ENCODE measurements at places on chromosomes 4 and X.

DNA sequence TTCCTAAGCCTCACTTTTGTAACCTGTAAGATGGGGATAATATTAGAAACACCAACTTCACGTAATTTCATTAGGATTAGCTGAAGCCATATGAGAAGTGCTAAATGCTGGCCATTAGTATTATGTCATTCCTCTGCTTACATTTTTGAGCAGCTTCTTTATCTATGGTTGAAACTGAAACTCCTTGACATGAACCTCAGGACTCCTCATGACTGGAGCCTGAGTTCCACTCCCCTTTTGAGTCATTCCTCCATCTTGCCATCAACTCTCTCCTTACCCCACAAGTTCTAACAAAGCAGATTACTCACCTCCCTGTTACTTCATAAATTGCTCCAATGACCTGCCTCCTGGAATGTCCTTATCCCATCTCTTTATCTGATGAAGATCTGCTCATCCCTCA, 123.2 kb upstream of the KCNIP4 start:
- no peak for DNase-seq

DNA sequence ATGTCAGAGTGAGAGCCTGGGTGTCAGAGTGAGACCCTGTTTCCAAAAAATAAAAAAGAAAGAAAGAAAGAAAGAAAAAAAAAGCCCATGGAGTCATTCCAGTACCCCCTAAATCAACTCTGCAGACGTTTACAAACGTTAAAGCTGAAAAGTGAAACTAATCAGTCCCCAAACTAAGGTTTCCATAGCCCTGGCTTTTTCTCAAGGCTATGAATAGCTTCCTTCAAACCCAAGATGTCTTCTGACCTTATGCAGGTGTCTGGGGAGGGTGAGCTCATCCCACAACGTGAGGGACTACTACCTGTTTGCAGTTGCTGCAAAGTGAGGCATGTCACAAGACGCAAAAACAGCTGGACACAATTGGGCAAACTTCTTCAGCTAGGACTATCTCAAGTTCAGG, 144.0 kb downstream of the SH3KBP1 start:
- DNase-seq = no peak

GRCh38 chr4:129971419-129971818, 875.5 kb downstream of the C4orf33 start:
- DNase-seq = no peak

- DNase-seq = peak; percentile 13
These were observed at the start of gene CXCL9 for GRCh38 chr4:76007089-76007862. TSS of gene CXCL9 (minus strand) at chr4:76007509. CDS start at chr4:76007449, 60 bp downstream.

DNA sequence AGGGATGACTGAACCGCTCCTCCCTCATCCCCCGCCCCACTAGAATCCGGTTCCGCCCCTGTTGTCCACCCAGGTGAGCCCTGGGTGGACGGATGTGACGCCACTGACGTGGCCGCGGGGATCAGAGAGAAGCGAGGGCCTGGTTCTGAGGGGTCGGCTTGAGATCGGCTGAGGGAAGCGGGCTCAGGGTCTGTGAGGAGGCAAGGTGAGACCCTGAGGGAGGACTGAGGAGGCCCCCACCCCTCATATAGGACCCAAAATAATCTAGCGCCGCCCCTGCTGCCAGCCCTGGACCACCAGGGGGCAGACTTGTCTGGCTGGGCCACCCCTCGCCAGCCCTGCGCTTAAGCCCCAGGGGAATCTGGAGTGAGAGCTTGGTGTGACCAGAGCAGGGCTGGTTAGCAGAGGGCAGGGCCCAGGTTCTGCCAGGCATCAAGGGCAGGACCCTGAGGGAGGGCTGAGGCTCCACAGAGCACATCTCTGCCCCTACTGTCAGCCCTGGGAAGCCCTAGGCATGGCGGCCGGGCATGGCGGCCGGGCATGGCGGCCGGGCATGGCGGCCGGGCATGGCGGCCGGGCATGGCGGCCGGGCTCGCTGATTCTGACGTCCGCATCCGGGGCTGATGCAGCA, at the start of gene MAGEA8:
TSS of gene MAGEA8 (plus strand) at position 103 of the 631 bp plus-strand sequence. CDS start 3,090 bp downstream, outside the sequence.
- peak; percentile 20 for DNase-seq

DNA sequence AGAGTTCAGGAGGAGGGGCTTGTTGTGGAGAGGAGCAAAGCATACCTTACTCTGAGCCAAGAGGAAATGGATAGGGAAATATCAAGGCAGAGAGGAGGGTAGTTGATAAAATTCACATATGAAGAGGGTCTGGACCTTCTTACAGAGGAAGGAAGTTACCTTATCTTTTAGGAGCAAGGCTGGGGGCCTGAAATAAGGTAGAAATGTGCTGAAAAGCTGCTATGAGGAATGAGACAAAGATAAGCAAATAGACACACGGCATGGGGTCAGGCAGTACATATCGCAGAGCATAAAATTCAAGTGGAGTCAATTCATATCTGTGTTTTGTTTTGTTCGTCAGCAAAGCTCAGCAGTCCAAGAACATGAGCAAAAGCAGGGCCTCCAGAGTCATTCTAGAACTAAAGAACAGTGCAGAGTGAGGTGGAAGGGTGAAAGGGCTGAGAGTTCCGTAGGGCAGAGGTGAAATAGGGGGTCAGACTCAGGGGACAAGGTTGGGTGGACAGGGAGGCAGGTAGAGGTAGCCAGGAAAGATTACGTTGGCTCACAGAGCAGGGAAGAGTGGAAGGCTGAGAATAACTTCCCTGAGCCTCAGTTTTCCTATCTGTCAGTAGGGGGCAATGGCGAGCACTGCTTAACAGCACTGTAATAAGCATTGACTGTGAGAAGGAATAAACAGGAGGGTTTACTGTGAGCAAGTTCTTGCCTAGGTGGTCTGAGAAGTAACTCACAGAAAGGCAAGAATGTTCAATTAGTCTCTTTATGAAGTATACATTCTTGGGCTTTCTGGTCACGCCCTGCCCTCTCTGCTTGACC, 9.2 kb downstream of the VSIG4 start:
- peak; percentile 3 for DNase-seq

- no peak for DNase-seq
These were observed 38.1 kb downstream of the LAMTOR3 start for GRCh38 chr4:99856166-99856565.

Measured in HuH-7 (cell line).